ENCODE measurements at places on chromosomes 4 and X. TPM values are rescaled to one million over a fixed set of nuclear protein-coding genes. Genes with fewer than 3 reads are reported as not detected.

MSX1 gene
- polyA plus RNA-seq = 3.0 TPM

CBLL2 gene
- polyA plus RNA-seq = not detected

DGAT2L6 gene
- not detected for polyA plus RNA-seq

RNF175 gene
- 0.53 TPM for polyA plus RNA-seq

Data from heart left ventricle (tissue), 16 donors.